ENCODE measurements at places on chromosomes 1 and 21.

DNA sequence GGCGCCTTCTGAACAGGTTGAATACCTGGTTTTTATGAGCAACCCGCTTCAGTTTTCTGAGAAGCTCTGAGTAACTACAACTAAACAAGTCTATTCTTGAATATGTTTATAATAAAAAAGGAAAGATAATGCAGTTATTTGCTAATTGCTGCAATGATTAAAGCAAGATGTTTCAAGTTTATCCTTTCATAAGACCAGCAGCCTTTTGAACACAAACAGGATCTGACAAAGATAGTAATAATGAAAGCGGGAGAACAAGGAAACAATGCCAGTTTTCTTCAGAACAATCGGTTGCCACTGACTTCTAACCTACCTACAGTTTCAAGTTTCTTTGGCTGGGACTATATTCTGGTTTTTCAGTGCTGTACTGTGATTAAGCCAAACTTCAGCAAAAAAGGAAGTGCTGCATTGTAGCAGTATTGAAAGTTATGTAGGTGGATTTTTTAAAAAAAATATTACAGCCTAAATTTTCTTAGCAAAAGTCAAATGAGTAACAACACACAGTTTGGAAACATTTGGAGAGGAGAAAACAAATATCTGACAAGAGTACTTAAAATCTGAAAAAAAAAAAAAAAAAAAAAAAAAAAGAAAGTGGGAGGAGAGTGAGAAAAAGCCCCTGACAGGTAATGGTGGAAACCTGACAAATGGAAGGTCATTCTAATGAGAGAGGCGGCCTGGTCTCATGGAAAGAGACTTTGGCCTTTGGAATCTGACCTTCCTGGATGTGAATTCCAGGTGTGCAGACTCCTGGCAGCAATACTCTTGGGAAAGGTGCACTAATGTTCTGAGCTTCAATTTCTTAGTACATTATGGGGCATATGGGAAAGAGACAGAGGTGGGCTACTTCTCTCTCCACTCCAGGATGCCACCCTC lies 11.4 kb downstream of the KCNJ15 start:
- no peak for DNase-seq

DNA sequence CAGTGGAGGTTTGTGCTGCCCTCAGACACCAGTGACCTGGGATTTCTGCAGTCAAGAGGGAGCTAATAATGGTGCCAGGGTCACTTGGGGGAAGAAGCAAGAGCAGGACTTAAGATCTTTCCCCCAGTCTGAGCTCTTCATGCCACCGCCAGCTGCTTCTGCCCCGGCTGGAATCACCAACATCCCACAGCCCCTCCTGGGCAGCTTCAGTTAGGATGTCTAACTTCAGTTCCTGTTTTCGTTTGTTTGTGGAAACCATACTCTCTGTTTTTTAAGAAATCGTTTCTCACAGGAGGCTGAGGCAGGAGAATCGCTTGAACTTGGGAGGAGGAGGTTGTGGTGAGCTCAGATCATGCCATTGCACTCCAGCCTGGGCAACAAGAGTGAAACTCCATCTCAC lies 25.6 kb upstream of the PRDM2 start:
- no peak for DNase-seq

GRCh38 chr1:184068354-184068753 lies 16.8 kb downstream of the TSEN15 start:
- DNase-seq = no peak

DNA sequence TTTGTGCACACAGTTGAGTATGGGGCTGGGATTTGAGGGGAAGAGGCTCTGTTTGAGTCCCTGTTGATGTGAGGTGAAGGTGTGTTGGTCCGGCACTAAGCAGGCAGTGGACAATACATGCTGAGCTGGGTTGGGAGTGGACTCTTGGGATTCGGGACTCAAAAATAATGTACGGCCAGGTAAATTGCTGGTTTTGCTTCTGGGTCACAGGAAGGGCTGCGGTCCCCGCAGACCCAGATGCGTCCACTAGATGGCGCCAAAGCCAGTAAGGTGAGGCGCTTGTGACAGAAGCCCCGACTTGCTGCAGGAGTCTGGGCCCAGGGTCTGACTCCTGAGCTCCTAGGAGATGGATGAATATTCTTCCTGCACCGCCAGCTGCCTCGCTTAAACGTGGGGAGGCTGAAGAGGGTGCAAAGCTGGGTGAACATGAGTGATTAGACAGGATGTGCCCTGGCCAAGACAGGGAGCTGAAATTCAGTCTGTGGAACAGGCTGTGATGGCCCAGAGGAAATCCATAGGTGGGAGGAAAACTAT lies 61.4 kb downstream of the ACBD3 start:
- peak; percentile 91 for DNase-seq

- DNase-seq = no peak
Measured at GRCh38 chr1:30885570-30886522, 22.7 kb downstream of the SDC3 start.

GRCh38 chr21:36946949-36947356 lies 19.5 kb downstream of the HLCS start:
- no peak for DNase-seq

DNA sequence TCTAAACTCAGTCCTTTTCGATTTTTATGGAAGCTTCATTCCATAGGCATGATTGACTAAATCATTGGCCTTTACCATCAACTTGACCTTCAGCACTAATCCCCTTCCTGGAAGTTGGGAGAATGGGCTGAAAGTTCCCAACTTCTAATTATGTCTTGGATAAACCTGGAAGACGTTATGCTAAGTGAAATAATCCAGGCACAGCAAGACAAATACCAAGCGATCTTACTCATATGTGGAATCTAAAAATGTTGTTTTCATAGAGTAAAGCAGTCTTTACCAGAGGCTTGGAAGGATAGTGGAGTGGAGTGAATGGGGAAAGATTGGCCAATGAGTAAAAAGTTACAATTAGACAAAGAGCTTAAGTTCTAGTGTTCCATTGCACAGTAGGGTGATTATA lies 1453.2 kb downstream of the PLA2G4A start:
- no peak for DNase-seq

GRCh38 chr1:55127827-55128343 lies 87.3 kb downstream of the USP24 start:
- DNase-seq = no peak

DNA sequence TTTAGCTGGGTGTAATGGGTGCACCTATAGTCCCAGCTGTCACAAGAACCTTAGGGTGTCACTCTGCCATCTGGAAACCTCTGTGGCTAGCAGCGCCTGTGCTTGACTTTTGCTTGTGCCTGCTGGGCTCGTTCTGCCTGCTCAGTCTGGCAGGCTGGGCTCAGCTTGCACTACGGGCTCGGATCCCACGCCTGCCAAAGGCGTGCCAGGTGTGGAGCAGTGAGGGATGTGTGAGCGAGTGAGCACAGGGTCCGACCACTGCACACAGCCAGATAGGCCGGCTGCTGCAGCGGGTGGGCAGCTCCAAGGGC lies 2.8 kb upstream of the LSM10 start:
- no peak for DNase-seq

GRCh38 chr1:30400507-30400906 lies 322.9 kb downstream of the MATN1 start:
- DNase-seq = no peak

DNA sequence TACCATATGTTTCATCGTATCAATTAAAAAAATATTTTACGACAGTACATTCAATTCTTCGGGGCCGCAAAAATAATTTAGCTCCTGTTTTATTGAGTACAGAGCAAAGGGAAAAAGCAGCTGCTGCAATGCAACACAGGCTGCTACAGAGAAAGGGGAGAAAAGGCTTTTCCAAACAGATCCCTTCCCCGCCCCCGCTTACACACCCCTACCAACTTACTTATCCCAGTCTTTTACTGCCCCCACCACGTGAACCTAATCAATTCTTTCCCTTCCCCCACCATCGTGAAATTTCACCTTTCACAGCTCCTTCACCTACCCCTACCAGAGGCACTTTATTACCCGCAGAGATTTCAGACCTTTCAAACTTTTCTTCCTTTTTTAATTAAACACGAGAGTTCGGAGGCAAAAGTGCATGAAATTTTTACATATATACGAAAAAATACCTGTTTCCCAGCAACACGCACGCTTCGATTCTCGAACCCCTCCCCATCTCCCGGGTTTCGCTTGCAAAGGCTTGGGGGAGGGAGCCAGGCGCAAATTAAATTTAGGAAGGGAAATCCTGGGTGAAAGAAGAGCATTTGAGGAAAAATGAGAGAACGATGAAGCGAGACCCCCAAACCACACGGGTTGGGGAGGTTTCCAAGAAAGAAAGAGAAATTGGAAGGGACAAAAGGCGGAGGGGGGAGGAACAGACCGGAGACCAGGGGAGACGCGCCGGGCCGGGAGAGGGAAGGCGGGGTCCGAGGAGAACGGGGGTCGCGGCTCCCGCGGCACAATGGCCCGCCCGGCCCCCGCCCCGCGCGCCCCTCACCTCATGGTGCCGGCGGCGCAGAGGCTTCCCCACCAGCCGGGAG lies 823 bp downstream of the ENAH start:
- no peak for DNase-seq

- no peak for DNase-seq
Measured at GRCh38 chr1:68178821-68179490, 53.4 kb downstream of the WLS start.

- no peak for DNase-seq
Measured at GRCh38 chr1:95216292-95216990, 17.6 kb upstream of the RWDD3 start.

GRCh38 chr1:205811660-205812059 lies 1.3 kb downstream of the SLC41A1 start:
- no peak for DNase-seq

DNA sequence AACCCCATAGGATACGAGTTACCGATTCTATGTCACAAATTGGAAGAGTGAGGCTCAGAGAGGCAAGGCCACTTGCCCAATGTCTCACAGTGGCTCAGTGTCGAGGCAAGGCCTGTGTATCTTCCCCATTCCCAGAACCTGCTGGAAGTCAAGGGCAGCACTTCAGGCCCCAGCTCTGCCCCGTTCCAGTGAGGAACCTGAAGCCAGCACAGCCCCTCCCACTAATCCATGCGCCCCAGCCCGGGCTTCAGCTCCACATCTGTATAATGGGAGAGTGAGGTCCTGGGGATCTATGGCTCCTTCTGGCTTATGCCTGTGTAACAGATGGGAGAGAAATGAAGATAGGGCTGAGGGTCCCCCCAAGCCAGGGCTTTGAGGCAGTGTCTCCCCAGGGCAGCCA lies 56.3 kb downstream of the CASZ1 start:
- DNase-seq = no peak

- no peak for DNase-seq
Measured at GRCh38 chr1:99590578-99591209, 55.2 kb upstream of the PALMD start.

- no peak for DNase-seq
Measured at GRCh38 chr1:209102531-209102930, 481.0 kb upstream of the CAMK1G start.

DNA sequence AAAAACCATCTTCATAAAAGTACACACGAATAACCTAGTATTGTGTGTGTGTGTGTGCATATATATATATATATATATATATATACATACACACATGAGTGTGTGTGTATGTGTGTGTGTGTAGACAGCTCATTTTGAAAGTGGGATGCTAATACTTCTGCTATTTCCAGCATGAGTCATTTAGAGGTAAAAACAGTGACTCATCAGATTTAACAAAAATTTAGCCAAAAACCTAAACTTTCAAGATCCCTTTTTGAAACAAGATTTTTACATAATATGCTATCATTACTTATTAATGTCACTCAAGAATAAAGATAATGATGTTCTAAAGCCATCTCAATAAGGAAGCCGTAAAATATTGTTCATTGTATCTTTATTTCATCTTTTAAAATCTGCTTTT lies 35.6 kb upstream of the ADGRL4 start:
- no peak for DNase-seq

- no peak for DNase-seq
Measured at GRCh38 chr1:41400225-41400624, 39.0 kb downstream of the FOXO6 start.

DNA sequence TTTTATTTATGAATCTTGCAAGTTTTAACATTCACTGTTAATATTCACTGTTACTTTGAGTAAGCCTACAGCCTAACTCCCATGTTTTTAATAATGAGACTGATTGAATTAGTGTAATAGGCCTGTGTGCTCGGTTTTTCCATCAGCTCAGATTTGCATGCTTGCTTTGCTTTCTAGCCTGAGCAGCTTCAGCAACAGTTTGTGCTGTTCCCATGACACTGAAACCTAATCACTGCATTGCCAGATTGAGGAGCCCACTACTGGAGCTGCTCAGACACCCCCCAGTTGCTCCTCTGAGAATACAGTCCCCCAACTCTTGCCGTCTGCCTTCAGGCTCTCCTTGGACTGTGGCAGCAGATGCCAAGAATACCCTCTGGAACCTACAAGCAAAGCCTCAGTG lies 695.4 kb downstream of the BRINP3 start:
- no peak for DNase-seq

DNA sequence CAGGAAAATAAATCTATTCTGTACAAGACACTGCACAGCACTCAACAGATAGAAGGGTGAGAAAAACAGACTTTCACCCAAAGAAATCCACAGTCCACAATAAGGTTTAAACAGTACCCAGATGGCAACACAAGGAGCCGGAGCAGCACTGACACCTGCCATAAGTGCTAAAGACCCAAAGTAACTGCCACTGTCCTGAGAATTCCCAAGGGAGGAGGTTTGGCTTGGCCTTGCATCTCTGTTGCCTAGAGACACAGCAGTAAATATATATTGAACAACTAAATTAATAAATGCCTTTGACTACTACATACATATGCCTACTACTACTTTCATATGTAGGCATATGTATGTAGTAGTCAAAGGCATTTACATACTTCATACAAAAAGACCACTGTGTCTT lies 68.0 kb downstream of the VAV3 start:
- no peak for DNase-seq

All from activated CD4-positive, alpha-beta T cell treated with anti-CD3 and anti-CD28 coated beads, Interleukin-2, amount 10 ng/mL, durations not matched to agents 7 days and 5 days (primary cell).